GM12891 (cell line): ENCODE measurements at places on chromosomes 3 and 15.

GRCh38 chr15:46646490-46646889 lies 1011.7 kb downstream of the SQOR start:
- DNase-seq: no peak

- DNase-seq: no peak
These were observed 14.4 kb upstream of the CMTM8 start for GRCh38 chr3:32224016-32224516.

GRCh38 chr3:9590282-9590791 lies 36.7 kb upstream of the LHFPL4 start:
- DNase-seq: no peak

GRCh38 chr3:46406788-46407611 lies at the start of the genes CCR5AS and CCRL2:
Gene CCR5AS (minus strand): TSS chr3:46407066.
Gene CCRL2 (plus strand): TSS chr3:46407259. CDS start chr3:46408080, 821 bp downstream.
- DNase-seq: peak; percentile 49

- DNase-seq: no peak
These were observed 13.9 kb upstream of the PRICKLE2 start for GRCh38 chr3:64238971-64239667.

DNA sequence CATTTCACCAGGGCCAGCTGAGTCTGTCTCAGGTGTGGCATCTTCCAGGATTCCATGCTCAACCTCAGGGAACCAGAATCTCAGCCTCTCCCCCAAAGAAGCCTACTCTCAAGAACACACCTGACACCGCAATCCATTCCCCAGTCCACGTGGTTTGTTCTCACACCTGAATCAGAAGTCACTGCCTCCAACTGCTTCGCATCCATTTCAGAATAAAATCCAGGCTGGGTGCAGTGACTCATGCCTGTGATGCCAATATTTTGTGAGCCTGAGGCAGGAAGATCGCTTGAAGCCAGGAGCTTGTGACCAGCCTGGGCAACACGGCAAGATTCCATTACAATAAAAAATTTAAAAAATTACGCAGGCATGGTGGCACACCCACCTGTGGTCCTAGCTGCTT lies 212.2 kb downstream of the FOXP1 start:
- DNase-seq: no peak

DNA sequence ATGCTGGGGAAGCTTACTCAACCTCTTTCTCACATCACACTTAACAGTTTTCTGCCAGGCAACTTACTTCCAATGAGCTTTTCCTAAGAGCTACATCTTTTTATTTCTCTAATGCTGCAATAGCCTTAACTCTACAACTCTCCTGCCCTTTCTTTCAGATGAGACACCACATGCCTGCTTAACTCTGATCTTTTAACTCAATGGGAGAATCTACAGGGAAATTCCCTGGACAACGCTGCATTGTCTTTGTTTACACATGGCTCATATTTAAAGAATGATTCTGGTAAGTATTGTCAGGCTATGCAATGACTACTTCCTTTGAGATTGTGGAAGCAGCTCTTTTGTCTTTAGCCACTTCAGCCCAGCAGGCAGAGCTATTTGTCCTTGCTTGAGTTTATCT lies 353.1 kb upstream of the BCHE start:
- DNase-seq: no peak

DNA sequence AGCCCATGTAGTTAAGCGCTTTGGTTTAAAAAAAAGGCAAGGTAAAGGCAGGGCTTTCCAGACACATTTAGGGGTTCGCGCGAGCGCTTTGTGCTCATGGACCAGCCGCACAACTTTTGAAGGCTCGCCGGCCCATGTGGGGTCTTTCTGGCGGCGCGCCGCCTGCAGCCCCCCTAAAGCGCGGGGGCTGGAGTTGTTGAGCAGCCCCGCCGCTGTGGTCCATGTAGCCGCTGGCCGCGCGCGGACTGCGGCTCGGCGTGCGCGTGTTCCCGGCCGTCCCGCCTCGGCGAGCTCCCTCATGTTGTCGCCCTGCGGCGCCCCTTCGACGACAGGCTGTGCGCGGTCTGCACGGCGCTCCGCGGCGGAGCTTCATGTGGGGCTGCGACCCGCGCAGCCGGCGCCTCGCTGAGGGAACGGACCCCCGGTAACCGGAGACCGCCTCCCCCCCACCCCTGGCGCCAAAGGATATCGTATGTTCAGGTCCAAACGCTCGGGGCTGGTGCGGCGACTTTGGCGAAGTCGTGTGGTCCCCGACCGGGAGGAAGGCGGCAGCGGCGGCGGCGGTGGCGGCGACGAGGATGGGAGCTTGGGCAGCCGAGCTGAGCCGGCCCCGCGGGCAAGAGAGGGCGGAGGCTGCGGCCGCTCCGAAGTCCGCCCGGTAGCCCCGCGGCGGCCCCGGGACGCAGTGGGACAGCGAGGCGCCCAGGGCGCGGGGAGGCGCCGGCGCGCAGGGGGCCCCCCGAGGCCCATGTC lies 927 bp downstream of the SMAD6 start:
- DNase-seq: no peak

- no peak for DNase-seq
These were observed 45.4 kb downstream of the MAGI1 start for GRCh38 chr3:65993134-65993900.

DNA sequence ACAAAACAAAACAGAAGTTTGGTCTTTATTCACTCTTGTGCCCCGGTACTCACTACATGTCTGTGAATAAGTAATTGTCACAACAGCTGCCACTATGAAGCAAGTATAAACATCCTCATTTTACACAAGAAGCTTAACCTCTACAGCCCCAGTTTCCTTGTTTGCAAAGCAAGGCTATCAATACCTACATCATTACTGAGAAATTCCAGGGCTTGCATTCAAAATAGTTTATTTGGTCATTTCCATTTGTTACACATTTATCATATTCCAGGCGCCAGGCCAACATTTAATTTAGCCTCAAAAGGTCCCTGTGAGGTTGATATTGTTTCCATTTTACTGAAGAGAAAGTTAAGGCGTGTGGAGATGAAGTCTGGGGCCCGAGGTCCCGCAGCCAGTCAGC lies 161.4 kb upstream of the LRTM1 start:
- no peak for DNase-seq
